ENCODE measurements at places on chromosomes 3 and 15.

DNA sequence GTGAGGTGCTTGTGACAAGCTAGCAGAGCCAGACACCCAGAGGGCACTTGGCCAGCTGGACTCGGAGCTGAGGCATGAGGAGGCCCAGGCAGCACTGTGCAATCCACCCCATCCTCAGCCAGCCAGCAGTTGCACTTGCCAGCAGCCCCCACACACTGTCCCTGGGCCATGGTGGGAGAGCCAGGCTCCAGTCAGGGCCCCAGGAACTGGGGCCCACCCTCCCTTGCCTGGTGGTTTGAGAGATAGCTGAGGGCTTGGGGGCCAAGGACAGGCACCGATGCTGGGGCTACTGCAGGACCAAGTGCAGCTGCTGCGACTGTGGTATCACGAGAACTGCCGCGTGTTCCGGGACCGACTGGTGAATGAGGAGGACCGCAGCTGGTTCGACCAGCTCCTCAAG is 63.5 kb downstream of the DNAH1 start:
- DNase-seq: no peak

GRCh38 chr3:186094696-186095425 is 14.0 kb downstream of the ETV5 start:
- DNase-seq: no peak

DNA sequence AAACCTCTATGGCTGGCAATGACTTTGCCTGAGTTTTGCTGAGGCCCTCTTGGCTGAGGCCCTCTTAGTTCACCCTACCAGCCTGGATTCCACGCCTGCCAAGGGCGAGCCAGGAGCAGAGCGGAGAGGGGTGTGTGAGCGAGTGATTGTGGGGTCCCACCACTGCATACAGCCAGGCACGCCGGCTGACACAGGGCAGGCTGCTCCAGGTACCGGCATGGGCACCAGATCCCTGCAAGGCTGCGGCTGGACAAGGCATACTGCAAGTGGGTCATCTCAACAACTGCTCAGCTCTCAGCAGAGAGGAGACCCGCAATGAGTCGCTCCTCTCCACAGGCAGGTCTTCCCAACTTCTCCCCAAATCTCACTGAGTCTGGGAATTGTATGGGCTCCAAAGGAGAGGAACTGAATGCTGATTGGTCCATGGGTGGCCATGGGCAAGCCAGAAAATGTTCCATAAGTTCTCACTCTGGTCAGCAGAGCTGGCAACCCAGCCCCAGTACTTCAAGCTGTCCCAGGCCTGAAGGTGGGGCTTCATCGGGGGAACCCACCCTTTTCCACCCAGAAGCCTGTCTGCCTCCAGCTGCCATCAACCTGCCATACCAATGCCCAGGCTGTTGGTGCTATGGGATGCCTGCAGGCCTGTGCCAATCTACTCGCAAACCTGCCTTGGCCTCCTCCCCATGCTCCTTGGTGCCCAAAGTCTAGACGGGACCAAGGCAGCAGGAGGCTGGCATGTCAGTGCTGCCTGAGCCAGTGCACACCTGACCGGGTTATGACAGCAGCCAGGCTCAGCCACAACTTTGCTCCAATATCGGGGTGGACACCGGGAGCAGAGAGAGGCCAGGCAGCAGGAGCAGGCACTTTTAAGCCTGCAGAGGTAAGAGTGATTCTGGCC is 1273.6 kb upstream of the GBE1 start:
- no peak for DNase-seq

DNA sequence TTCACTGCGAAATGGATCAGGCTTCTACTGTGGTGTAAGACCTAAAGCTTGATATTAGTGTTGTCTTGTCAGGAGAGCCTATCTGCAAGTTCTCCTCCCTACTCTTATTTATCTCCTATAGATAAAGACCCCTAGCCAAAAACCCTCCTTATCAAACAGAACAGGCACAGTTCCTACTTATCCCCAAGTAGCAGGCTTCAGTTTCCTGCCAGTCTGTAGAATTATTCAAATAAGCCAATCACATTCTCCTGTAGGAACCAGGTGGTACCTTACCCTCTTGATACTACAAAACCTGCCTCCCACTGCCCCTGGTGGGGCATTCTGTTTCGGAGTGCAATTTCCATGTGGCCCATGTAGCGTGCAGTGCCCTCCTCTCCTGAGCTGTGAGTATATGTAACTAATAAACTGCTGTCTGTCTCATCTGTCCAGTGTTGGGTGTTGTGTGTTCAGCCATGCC is 28.7 kb downstream of the HDGFL3 start:
- DNase-seq: no peak

GRCh38 chr15:45618813-45619212 is 16.0 kb upstream of the SQOR start:
- DNase-seq: no peak

DNA sequence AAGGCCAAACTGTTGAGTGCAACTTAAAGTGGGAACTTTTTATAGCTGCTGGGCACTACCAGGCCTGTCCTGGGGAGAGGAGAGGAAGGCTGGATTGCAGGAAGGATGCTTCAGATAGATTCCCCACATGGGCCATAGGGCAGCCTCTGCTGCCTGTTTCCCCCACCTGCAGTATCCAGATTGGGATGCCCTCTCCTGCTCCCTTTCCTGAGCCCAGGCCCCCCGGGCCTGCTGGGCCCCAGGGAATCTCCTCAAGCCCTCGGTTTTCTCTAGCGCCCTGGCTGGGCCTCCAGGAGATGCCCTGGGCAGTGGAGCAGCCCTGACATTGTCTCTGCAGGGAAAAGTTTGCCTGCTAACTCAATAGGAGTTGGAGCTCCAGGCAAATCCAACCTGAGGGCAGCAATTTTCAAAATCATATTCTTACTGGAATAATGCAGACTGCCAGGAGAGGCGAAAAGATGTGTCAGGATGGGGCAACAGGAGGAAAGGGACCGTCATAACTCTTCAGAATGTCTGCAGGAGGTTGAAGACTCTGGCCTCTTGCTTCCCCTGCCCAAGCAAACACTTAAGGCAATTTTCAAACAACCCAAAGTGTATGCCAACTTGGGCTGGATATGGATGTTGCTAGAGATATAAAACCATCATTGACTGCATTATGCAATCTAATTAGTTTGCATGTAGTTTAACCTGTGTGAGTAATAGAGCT is 4.4 kb downstream of the NR2F2 start:
- no peak for DNase-seq

DNA sequence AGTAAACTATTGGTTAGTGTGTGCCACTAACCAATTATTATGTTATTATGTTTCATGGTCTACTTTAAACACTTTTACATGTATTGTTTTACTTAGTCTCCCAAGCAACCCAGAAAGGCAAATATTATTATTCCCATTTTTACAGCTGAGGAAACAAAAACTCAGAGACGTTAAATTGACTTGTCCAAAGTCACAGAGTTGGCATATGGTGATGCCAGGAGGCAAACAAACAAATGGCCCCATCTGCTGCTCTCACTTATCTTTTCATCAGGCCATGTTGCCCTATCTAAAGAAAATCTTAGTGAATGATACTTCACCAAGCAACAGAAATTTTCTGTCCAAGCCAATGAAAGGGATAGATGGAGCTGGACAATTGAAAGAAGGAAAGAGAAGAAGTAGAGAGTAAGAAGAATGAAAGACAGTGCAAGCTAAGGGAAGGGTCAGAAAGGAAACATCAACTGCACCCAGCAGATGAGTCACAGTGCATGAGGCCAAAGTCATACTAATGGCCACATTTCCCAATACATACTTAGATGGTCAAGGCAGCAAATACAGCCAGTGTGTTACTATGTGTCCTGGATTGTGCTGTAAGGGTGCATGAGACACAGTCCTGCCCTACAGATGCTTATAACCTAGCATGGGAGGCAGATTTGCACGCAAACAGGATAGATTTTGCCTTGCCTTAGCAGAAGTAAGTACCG is 266.9 kb downstream of the KCNMB2 start:
- DNase-seq: no peak

DNA sequence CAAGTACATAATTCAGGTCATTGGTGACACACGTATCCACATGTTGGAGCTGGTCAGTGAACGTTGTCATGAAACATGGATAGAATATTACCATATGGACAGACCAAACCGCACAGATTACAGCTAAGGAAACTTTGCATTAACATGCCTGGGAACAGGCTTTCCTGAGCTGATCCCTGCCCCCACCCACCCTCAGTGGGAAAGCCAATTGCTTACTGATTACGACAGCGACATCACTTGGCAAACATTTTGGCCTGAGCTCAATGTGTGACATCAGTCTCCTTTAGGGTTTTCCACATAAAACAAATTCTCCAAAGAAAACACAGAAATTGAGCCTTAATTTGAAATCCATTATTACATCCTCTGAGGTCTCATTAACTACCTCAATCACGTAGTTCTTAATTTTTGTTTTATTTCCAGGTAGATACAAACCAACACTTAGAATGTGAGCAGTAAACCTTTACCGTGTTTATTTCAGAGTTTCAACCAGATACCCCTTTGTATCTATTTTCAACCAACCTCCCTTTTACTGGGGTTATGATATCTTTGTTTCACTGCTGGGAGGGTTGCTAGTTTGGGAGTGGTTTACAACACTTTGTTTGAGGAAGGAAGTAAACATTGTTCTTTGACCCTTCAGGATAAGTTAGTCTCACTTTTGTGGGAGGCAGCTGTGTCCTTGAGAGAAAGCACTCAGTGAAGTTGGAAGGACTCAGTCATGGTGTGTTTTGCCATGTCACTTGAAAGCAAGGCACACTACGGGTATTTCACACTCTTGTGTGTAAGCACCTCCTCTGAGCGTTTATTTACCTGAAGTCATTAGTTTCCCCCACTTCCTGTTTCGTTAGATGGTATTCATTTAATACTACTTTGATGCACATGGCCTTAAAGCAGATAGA is 103.1 kb downstream of the CMSS1 start:
- no peak for DNase-seq

DNA sequence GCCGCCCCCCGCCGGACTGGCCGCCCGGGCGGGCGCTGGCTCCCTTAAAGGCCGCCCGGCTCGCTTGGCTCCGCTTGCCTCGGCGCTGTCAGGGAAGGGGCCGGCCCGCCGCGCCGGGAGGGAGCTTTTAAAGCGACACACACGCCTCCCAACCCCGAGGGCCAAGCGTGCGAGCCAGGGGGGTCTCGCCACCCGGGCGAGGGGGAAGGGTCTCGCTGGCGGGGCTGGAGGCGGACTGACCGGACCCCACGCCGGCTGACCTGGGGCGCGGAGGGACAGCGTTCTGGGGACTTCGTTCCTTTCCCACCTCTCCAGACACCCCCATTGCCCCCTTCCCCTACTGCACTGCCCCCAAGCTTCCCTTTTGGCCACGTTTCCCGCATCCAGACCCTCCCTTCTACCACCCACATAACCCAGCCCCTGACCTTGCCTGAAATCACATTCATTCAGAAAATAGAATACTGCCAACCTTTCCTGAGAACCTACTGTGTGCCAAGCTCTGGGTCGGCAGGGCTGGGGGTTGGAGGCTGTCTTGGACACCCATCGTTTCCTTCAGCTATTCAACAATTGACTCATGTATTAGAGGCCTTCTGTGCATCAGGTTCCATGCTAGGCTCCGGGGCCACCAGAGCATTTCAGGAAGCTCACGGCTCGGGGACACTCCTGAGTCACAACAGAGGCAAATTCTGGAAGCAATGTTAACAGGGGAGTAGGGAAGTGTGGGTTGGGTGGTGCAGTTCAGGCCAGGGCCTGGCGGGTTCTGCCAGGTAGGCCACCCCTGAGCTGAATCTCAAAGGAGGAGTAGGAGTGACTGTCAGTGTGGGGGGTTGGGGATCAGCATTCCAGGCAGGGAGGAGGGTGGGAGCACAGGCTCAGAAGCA is at the start of gene INSYN1:
Gene INSYN1, minus strand, starts transcription at position 102 of the 881 bp plus-strand sequence. CDS start 2,221 bp downstream, outside the sequence.
- DNase-seq: no peak

DNA sequence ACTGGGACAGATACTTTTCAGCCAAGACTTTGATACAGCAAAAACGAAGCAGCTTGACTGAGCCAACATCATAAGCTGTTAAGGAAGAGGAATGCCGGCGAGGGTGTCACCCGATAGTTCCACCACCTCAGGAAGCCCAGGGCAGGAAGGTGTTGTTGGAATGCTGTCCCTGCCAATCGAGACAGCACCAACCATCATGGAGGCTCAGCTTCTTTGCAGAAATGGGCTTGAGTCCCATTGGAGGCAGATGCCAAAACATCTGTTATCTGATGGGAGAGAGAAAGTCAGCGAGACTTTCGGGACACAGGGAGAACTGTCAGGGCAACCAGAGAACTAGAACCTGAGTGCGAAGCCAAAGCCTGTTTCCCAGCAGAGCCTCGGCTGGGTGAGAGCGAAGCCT is 50.7 kb downstream of the CA12 start:
- DNase-seq: no peak

GRCh38 chr3:133236901-133237300 is 163.0 kb upstream of the BFSP2 start:
- DNase-seq: no peak
